Stimulated activated CD8-positive, alpha-beta memory T cell treated with anti-CD3 and anti-CD28 coated beads, Interleukin-7, amount 100 ng/mL, for 1 hour (primary cell): ENCODE measurements at places on chromosomes 1 and 21.

GRCh38 chr1:91520942-91521507 is 20.4 kb downstream of the CDC7 start:
- no peak for DNase-seq

DNA sequence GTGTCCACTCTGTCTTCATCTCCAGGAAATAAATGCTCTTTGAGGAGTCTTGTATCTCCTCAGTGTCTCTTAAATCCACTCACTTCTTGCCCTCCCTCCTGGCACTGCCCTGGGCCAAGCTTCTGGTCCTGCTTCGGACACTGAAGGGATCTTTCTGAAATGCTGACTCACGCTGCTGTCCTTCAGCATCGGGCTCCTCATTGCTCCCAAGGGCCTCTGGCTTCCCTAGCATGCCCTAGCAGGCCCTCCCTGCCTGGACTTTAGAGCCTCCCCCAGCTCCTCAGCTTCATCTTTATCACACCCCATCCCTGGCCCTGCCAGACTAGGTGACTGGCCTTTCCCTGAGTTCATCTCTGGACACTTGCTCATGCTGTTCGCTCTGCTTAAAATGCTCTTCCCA is 96.6 kb downstream of the FOXD2 start:
- DNase-seq, result no peak

- DNase-seq, result no peak
Measured at GRCh38 chr1:180287988-180288705, 58.1 kb downstream of the LHX4 start.

DNA sequence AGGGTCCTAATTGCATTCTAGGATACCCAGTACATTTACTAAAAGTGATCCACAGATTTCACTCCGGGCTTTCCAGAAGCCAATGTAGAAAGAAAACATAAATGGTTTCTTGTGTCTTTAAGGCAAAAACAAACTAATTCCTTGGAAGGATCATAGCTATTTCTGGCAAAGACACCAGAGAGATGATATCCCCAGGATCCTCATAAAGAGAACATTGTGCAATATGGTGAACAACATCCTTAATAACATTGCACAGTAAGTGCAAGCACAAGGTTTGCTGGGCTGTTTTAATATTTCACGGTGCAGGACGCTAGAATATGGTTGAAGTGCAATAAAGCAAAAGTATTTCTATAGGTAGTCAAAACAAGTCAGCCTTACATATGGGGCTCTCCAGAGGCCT is 83.0 kb downstream of the NTPCR start:
- DNase-seq, result no peak

DNA sequence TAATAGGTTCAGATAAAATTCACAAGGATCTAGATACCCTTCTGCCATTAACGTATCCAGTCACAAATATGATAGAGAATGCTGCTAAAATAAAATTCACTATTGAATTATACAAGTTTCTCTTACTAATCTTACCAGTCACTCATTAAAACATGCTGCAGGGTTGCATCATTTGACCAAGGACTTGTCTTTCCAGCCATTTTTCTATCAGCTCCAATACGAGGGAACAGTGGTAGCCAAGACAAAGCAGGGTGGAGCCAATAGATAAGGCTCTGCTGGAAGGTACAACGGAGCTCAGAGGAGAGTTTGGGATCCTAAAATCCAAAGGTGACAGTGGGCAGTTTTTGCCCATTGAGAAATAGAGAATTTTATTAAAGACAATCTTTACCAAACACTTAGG is 4.0 kb downstream of the DONSON start:
- no peak for DNase-seq
